ENCODE measurements at places on chromosomes 3 and 15.

GRCh38 chr3:52194485-52195290, 3.3 kb upstream of the ALAS1 start:
- no peak for DNase-seq

DNA sequence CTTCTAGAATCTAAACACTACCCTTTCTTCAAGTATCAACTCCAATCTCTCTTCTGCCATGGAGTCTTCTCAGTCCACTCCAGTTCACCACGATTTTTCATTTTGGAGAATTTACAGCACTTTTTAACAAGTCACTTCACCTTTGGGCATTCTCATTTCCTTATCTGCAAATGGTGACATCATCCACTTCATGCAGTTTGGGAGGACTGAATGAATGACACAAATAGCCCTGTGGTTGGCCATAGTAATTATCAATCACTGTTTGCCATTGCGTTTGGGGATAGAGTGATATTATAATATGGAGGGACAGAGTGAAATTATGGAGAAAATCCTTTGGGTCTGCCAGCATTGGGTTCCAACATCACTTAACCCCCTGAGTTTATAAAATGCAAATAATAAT, 38.0 kb upstream of the TM4SF1 start:
- peak; percentile 7 for DNase-seq

GRCh38 chr15:67732671-67733374, 92.5 kb upstream of the SKOR1 start:
- DNase-seq = no peak

GRCh38 chr15:69232765-69233164, 65.9 kb upstream of the PAQR5 start:
- no peak for DNase-seq

GRCh38 chr3:194773771-194774455, 88.2 kb downstream of the FAM43A start:
- no peak for DNase-seq

- peak; percentile 87 for DNase-seq
Measured at GRCh38 chr3:23738944-23739343, 66.8 kb upstream of the UBE2E1 start.

DNA sequence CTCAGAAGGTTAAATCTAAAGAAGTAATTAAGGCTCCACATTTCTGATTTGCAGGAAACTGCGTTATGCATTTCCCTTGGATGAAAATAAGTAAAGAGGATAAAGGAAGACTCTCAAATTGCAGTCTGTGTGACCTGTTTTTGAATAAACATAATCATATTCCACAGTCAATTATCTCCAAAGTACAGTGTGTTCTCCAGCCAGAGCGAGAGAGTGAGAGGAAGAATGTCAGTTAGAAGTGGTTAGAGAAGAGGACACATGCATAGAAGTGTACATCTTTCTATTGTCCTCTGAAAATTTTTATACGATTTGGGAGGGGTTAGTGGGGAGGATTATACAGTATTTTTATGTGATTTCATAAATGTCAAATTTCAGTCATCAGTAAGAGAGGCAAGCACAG, 487.1 kb downstream of the LPP start:
- DNase-seq = no peak

- DNase-seq = no peak
Measured at GRCh38 chr3:115072265-115073021, 74.6 kb downstream of the ZBTB20 start.

- DNase-seq = no peak
Measured at GRCh38 chr15:39510001-39510701, 70.7 kb upstream of the THBS1 start.

DNA sequence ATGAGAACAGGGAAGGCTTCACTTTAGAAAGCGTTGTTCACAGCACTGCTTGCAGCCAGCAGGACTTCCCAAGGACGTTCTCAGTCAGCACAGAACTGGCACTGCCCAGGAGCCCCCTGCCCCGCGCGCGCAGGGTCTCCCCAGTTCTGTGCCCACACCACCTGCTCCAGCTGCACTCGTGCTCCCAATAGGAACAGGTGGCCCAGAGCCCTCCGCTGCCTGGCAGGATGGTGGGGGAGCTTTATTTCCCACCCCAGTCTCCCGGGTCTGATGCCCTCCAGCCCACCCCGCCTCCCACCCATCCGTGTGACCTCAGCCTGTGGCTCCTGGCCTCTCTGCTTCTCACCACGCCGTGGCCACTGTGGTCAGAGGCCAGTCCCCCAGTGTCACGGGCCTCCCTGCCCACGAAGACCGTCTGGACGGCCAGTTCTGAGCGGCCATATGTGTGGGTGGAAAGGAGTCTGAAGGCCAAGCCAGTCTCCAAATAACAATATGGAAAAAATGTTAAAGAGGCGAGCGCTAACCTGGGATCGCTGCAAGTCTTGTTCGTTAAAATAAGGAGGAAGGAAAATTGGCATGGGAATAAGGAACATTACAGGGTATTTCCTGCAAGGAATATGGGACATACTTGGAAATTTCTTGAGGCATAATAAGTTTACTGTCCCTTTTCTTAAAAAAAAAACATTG, 54.6 kb upstream of the PCSK6 start:
- DNase-seq = no peak

GRCh38 chr15:74746389-74746788, 2.3 kb upstream of the CYP1A2 start:
- no peak for DNase-seq

DNA sequence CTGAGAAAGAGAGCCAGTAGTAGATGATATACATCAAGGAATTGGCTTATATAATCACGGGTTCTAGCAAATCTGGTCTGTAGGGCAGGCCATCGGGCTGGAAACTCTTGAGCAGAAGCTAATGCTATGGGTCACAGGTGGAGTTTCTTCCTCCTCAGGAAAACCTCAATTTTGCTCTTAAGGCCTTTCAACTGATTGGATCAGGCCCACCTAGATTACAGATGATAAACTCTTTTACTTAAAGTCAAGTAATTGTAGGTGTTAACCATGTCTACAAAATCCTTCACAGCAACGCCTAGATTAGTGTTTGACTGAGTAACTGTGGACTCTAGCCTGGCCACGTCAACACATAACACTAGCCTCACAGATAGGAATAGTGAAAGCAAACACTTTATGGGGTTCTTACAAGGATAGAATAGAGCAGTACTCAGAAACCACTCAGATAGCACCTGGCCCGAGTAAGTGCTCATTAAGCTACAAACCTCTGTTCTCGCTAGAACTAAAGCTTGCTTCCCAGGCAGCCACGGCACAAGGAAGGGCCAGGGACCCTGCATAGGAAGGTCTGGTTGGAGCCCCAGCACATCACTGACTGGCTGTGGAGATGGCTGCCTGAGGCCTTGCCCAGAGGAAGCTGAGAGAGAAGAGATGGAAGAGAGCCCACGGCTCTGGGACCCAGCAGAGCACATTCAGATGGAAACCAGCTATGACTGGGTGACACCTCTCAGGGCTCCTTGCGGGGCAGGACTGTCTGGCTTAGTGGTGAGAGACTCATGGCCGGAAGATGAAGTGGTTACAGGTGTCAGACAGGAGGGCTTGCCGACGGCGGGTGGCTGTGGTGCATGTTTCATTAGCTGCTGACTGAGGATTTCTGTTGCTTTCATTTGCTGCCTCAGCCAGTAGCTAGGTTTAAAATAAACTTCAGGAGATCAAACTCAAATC, 202.5 kb upstream of the TLE3 start:
- no peak for DNase-seq

DNA sequence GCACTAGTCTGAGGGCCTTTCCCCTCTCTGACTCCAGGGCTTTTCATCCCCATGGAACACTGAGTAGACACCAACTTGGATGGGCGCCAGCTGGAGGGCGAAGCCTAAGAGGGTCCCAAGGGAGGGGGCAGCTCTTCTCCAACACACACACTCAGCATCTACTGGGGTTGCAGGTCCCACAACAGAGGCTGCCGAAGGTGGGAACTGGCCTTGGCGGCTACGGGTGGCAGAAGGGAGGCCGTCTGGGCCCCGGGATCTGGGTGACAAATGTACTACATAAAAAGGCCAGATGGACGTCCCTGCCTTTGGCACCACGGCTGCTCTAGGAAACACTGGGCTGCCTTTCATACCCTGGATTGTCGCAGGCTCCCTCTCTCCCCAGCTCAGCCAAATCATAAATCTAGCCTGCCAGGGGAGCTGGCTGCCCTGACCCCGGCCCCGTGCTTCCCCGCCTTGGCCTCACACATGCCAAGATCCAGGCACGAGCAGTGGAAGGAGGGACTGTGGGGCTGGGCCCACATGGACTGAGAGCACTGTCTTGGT, 31.5 kb downstream of the SEMA5B start:
- DNase-seq = no peak

GRCh38 chr15:31274496-31275330, 51.9 kb upstream of the KLF13 start:
- DNase-seq = no peak

- peak; percentile 38 for DNase-seq
Measured at GRCh38 chr15:68383161-68384074, 48.5 kb downstream of the ITGA11 start.

DNA sequence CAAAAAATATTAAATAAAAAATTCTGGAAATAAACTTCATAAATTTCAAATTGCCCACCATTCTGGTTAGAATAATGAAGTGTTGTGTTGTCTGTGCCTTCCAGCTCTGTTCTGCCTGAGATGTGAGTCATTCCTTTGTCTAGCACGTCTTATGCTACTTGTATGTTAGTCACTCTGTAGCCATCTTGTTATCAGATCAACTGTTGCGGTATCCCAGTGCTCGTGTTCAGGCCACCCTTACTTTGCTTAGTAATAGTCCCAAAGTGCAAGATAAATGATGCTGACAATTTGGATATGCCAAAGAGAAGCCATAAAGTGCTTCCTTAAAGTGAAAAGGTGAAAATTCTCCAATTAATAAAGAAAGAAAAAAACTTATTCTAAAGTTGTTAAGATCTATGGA, 527.5 kb downstream of the NAALADL2 start:
- no peak for DNase-seq

GRCh38 chr3:47385007-47385406, 4.2 kb downstream of the PTPN23 start:
- DNase-seq = no peak

- no peak for DNase-seq
Measured at GRCh38 chr3:183775781-183776180, 49.6 kb downstream of the MAP6D1 start.

- DNase-seq = no peak
Measured at GRCh38 chr3:126417981-126418530, 23.3 kb downstream of the CFAP100 start.

- DNase-seq = no peak
Measured at GRCh38 chr3:71784201-71784913, 591 bp downstream of the PROK2 start.

DNA sequence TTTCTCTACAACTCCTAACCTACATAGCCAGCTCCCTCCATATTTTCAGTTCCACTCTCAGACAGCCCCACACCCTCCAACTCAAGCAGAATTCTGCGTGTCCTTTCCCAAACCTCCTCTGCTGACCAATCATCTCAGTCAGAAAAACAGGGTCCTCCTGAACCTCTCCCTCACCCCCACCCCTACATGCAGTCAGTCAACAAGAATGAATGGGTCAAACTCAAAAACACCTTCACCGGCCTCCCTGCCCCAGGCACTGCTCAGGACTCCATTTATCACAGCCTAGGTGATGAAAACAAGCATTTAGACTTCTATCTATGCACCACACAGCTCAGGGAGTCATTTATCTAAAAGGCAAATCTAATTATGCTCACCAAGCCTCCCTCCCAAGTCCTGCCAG, 32.4 kb downstream of the MYL3 start:
- DNase-seq = no peak

DNA sequence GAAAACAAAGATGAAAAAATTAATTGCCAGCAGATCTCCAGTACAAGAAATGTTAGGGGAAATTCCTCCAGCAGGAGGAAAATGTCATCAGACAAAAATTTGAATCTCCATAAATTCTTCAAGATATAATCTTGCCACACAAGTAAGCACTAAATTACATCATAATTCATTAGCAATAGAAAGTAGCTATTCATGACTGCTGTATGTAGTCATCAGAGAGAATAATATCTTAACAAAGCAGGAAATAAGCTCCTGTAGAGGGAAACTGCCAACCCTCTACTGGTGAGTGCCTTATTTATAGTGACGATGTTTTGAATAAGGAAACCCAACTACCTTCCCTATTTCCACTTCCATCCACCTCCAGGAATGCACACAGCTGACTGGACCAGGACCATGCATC, 15.8 kb upstream of the SLC27A2 start:
- DNase-seq = no peak

GRCh38 chr3:106333911-106334618, 465.3 kb upstream of the CBLB start:
- DNase-seq = no peak

- no peak for DNase-seq
Measured at GRCh38 chr3:10763817-10764258, 52.2 kb upstream of the SLC6A11 start.
